B cell (primary cell): ENCODE measurements at places on chromosomes 13 and 19.

DNA sequence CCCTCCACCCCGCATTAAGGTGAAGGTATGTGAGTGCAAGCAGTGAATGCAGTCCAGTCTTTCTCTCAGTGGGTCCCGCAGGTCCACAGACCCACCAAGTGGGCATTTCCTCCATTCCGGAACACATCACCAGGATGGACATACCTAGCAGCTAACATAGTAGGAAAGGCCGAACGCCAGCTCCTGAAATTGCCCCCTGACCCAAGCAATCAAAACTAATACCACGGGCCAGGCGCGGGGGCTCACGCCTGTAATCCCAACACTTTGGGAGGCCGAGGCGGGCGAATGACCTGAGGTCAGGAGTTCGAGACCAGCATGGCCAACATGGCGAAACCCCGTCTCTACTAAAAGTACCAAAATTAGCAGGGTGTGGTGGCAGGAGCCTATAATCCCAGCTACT is 71.7 kb upstream of the VSTM2B start:
- no peak overlapping the region for H3K27ac ChIP-seq
- H3K4me1 ChIP-seq, result no peaks in the 10 kb centered on the region
- H3K36me3 ChIP-seq, result no peaks in the 10 kb centered on the region
- H3K4me3 ChIP-seq, result no peak overlapping the region

DNA sequence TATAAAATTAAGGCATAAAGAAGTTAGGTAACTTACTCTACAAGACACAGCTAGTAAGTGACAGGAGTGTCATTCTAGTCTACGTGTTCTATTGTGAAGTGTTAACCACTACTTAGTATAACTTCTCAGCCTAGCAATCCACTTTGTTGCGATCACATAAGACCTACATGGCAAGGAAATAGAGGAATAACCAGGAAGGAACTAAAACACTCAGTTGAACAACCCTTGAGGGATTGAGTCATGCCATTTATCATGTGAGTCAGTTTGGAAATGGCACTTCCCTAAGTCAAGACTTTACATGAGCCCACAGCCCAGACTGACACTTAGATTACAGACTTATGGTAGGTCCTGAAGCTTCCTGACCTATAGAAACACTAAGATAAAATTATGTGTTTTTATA is 279.5 kb upstream of the PCDH20 start:
- no peaks in the 10 kb centered on the region for H3K4me1 ChIP-seq
- no peaks in the 10 kb centered on the region for H3K27me3 ChIP-seq
- H3K4me3 ChIP-seq, result no peak overlapping the region
- DNase-seq, result no peak

GRCh38 chr13:60620611-60621395 is 223.8 kb downstream of the TDRD3 start:
- no peak for DNase-seq
- no peaks in the 10 kb centered on the region for H3K27me3 ChIP-seq
- no peak overlapping the region for H3K4me3 ChIP-seq
- no peaks in the 10 kb centered on the region for H3K4me1 ChIP-seq

DNA sequence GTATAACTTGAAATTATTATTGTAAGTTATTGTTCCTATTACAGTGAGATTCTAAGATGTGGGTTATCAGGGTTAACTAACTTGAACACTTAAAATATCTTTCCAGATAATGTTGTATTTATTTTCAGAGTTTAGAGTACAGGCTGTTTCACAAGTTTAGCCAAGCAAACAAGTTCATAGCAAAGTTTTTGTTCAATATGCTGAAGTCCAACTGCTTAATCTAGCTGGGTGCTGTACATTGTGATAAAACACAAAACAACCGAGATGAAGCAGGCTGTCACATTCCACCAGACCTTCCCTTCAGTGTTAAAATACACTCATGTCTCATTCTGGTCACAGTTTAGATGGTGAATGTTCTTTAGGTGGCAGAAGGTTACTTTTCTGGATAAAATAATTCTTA is 148.0 kb upstream of the PCDH20 start:
- no peaks in the 10 kb centered on the region for H3K4me1 ChIP-seq
- no peaks in the 10 kb centered on the region for H3K27me3 ChIP-seq
- H3K27ac ChIP-seq, result no peak overlapping the region
- no peaks in the 10 kb centered on the region for H3K36me3 ChIP-seq

GRCh38 chr19:35290381-35291127 is 1.4 kb upstream of the MAG start:
- peaks cover 8% of the 10 kb centered on the region for H3K4me1 ChIP-seq
- no peaks in the 10 kb centered on the region for H3K36me3 ChIP-seq
- DNase-seq, result no peak
- no peaks in the 10 kb centered on the region for H3K27me3 ChIP-seq
- H3K27ac ChIP-seq, result no peak overlapping the region

DNA sequence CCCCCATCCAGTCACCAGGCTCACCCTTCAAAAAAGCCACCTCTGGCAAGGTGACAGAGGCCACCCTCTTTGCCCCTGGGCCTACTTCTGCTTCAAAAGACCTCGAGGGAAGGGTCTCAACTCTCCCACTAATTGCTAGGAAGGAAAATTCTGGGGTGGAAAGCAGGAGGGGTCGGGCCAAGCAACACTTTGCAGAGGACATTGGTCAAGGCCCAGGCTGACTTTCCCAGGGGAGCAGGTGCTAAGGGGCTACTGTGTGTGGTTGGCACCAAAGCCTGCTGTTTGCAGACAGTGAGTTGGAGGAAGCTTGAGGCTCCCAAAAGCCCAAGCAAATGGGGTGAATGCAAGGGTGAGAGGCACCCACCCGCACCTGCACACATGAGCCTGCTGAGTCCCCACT is 28.6 kb upstream of the VSTM2B start:
- H3K27ac ChIP-seq, result no peak overlapping the region
- H3K4me3 ChIP-seq, result no peak overlapping the region
- no peaks in the 10 kb centered on the region for H3K27me3 ChIP-seq
- no peaks in the 10 kb centered on the region for H3K4me1 ChIP-seq
- no peak for DNase-seq

DNA sequence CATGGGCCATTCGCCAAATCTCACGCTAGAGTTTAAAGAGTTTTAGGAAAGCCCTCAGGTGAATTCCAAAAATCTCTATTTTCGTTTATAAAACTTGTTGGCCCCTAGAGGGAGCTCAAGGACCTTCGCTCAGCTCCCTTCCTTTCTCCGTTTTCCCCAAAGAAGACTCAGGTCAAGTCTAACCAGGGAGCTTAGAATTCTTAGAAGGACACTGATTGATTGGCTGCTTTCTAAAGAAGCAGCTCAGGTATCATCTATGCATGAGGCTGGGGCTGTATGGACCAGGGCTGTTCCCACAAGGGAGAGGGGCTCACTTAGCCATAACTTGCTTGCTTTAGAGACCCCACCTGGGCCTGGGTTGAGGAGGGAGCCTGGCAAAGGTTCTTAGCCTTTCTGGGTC is 20.5 kb downstream of the DZIP1 start:
- H3K4me3 ChIP-seq, result no peak overlapping the region
- H3K36me3 ChIP-seq, result no peaks in the 10 kb centered on the region
- no peaks in the 10 kb centered on the region for H3K4me1 ChIP-seq
- H3K27me3 ChIP-seq, result peaks cover 6% of the 10 kb centered on the region

GRCh38 chr19:43674183-43674582 is 4.2 kb upstream of the PLAUR start:
- H3K27ac ChIP-seq, result no peak overlapping the region
- peaks cover 11% of the 10 kb centered on the region for H3K4me1 ChIP-seq
- no peaks in the 10 kb centered on the region for H3K36me3 ChIP-seq
- H3K27me3 ChIP-seq, result peaks cover 2% of the 10 kb centered on the region

GRCh38 chr13:37602733-37603381 is 4.3 kb upstream of the POSTN start:
- no peaks in the 10 kb centered on the region for H3K36me3 ChIP-seq
- H3K4me3 ChIP-seq, result no peak overlapping the region
- no peak overlapping the region for H3K27ac ChIP-seq

- no peak overlapping the region for H3K4me3 ChIP-seq
- peaks cover 13% of the 10 kb centered on the region for H3K4me1 ChIP-seq
- no peak for DNase-seq
- no peak overlapping the region for H3K27ac ChIP-seq
- H3K36me3 ChIP-seq, result no peaks in the 10 kb centered on the region
- H3K27me3 ChIP-seq, result no peaks in the 10 kb centered on the region
These were observed 15.2 kb downstream of the TPT1 start for GRCh38 chr13:45325806-45326205.

GRCh38 chr19:55373306-55373992 is 3.2 kb upstream of the TMEM190 start:
- peaks cover 6% of the 10 kb centered on the region for H3K27me3 ChIP-seq
- H3K27ac ChIP-seq, result no peak overlapping the region
- H3K4me3 ChIP-seq, result no peak overlapping the region
- DNase-seq, result no peak

DNA sequence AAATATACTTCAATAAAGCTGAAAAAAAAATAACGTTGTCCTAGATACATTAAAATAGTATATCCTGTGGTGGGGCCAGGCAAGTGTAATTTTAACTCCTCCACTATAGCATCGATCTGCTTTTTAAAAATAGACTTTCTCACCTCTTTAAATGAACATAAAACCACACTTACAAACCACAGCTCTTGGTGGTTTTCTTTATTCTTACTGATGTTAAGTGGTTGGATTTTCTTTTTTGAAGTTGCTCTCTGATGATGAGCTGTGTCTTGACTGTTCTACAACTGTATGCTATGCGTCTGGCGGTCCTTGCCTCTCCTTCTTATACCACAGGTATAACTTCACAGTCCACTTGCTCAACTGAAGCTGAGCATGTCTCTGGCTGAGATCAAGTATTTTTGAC is 721.5 kb upstream of the KLHL1 start:
- DNase-seq, result no peak
- no peak overlapping the region for H3K4me3 ChIP-seq
- no peaks in the 10 kb centered on the region for H3K4me1 ChIP-seq
- H3K36me3 ChIP-seq, result no peaks in the 10 kb centered on the region

GRCh38 chr13:105255472-105255871 is 1280.0 kb downstream of the EFNB2 start:
- no peaks in the 10 kb centered on the region for H3K4me1 ChIP-seq
- H3K4me3 ChIP-seq, result no peak overlapping the region
- H3K27me3 ChIP-seq, result no peaks in the 10 kb centered on the region
- H3K36me3 ChIP-seq, result no peaks in the 10 kb centered on the region
- no peak overlapping the region for H3K27ac ChIP-seq

GRCh38 chr19:4452230-4452990 is 5.2 kb downstream of the UBXN6 start:
- H3K27me3 ChIP-seq, result no peaks in the 10 kb centered on the region
- peaks cover 14% of the 10 kb centered on the region for H3K4me1 ChIP-seq
- H3K27ac ChIP-seq, result no peak overlapping the region
- DNase-seq, result no peak
- H3K4me3 ChIP-seq, result no peak overlapping the region

DNA sequence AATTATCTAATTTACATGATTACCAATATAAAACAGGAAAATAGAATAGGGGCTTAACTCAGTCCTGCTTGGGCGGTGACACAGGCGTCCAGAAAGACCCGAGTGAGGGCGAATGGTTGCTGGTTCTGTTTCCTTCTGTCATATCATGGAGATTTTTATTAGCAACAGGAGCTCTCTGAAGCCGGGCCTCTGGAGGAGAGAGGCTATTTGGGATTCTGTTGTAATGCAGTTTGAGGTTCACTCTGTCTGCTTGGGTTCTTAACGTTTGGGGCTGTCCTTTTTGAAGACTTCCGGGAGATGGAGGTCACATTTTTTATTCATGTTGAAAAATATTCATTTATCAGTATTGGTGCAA is 115.7 kb upstream of the ZNF536 start:
- no peaks in the 10 kb centered on the region for H3K27me3 ChIP-seq
- DNase-seq, result no peak
- H3K4me1 ChIP-seq, result no peaks in the 10 kb centered on the region
- no peak overlapping the region for H3K27ac ChIP-seq

- no peak overlapping the region for H3K27ac ChIP-seq
- H3K27me3 ChIP-seq, result no peaks in the 10 kb centered on the region
- no peak overlapping the region for H3K4me3 ChIP-seq
- no peaks in the 10 kb centered on the region for H3K36me3 ChIP-seq
- no peak for DNase-seq
These were observed 958.1 kb upstream of the PRR20A start for GRCh38 chr13:56182598-56182997.

DNA sequence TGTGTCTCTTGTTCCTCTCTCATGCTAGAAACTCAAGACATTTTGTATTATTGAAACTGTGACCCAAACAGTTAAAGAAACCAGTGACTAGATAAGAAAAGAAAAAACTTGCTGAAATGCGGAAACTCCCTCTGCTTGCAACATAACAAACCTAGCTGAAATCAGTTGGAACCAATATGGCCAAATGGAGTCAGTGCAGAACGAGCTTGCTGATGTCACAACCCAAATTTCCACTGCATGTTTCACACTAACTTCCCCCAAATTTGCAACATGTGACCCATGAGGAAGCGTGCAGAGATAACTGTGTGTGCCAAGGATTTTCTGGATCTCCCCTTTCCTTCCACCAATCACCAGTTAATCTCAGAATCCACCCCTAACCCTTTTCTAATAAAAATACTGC is 208.0 kb downstream of the DLEU7 start:
- H3K4me3 ChIP-seq, result no peak overlapping the region
- peak overlapping the region; percentile 95 for H3K27ac ChIP-seq

DNA sequence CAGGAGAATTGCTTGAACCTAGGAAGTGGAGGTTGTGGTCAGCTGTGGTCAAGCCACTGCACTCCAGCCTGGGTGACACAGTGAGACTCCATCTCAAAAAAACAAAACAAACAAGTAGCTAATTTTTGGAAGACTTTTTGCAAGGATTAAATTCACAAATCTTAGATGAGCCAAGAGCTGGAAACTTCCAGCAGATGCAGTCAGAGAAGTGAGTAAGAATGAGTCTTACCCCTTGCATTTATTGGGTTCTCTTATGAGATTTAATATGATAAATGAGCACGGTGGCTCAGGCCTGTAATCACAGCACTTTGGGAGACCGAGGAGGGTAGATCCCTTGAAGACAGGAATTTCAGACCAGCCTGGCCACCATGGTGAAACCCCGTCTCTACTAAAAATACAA is 44.9 kb upstream of the NBEA start:
- no peaks in the 10 kb centered on the region for H3K4me1 ChIP-seq
- H3K4me3 ChIP-seq, result no peak overlapping the region
- no peaks in the 10 kb centered on the region for H3K27me3 ChIP-seq
- no peak for DNase-seq

- H3K27me3 ChIP-seq, result no peaks in the 10 kb centered on the region
- no peak overlapping the region for H3K4me3 ChIP-seq
- H3K36me3 ChIP-seq, result no peaks in the 10 kb centered on the region
- H3K27ac ChIP-seq, result no peak overlapping the region
These were observed 11.9 kb upstream of the PLAUR start for GRCh38 chr19:43681821-43682220.

- H3K27ac ChIP-seq, result peak overlapping the region; percentile 97
- DNase-seq, result peak; percentile 93
- no peaks in the 10 kb centered on the region for H3K27me3 ChIP-seq
- H3K36me3 ChIP-seq, result no peaks in the 10 kb centered on the region
- H3K4me1 ChIP-seq, result peaks cover 45% of the 10 kb centered on the region
These were observed 686 bp downstream of the SETDB2 start for GRCh38 chr13:49444524-49445395.

DNA sequence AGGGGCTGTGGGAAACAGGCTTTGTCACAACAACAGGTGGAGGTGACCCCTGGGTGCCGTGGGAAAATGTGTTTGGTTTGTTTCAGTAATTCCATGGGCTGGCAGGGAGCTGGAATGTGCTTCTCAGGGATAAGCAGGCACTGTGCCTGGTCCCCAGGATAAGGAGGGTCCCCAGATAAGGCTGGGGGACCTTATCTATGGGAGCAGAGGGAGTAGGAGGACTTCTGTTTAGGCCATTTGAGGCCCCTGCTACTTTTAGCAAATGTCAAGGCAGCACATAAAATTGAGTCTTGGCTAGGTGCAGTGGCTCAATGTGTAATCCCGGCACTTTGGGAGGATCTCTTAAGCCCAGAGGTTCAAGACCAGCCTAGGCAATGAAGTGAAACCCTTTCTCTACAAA is 59.5 kb downstream of the KCNC3 start:
- no peaks in the 10 kb centered on the region for H3K27me3 ChIP-seq
- no peaks in the 10 kb centered on the region for H3K4me1 ChIP-seq
- no peak for DNase-seq
- no peak overlapping the region for H3K4me3 ChIP-seq
- no peaks in the 10 kb centered on the region for H3K36me3 ChIP-seq
- H3K27ac ChIP-seq, result no peak overlapping the region
